ENCODE measurements at places on chromosomes 3 and 15.

- DNase-seq: no peak
These were observed 55.7 kb downstream of the GALK2 start for GRCh38 chr15:49225572-49226281.

GRCh38 chr3:97958396-97958795 is 13.8 kb downstream of the RIOX2 start:
- DNase-seq: no peak

DNA sequence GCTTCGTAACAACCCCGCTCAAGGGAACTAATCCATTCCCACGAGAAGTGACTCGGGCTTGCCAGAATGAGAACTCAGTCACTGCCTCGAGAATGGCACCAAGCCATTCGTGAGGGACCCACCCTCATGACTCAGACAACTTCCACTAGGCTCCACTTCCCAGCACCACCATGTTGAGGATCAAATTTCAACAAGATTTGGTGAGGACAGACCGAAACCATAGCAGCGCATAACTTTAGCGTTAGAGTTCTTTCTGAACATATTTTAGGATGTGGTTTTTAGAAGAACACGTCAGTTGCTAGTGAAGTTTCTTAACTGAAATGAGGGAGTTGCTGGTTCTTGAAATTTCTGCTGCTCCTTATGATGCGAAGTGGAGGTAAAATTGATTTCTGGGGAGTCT is 13.5 kb downstream of the PTPRG start:
- DNase-seq: no peak

GRCh38 chr15:52392008-52392687 is 96.5 kb upstream of the MYO5C start:
- DNase-seq: no peak

DNA sequence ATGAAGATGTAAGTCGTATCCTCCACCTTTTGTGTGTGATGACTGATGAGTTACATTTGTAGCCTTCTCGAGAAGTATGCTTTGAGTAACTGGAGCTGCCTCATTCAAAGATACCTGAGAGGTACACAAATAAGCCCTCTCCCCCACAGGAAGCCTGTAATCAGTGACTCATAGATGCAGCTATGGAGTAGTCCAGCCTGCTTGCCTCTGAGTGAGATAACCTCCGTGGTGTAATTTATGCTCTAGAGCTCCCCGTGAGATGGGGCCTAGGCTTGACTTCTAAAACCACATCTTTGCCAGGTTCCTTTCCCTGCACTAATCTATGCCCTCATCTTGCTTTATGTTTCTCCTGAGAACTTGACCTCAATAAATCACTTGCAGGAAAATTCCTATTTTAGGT is 291.7 kb downstream of the SUCLG2 start:
- DNase-seq: no peak

DNA sequence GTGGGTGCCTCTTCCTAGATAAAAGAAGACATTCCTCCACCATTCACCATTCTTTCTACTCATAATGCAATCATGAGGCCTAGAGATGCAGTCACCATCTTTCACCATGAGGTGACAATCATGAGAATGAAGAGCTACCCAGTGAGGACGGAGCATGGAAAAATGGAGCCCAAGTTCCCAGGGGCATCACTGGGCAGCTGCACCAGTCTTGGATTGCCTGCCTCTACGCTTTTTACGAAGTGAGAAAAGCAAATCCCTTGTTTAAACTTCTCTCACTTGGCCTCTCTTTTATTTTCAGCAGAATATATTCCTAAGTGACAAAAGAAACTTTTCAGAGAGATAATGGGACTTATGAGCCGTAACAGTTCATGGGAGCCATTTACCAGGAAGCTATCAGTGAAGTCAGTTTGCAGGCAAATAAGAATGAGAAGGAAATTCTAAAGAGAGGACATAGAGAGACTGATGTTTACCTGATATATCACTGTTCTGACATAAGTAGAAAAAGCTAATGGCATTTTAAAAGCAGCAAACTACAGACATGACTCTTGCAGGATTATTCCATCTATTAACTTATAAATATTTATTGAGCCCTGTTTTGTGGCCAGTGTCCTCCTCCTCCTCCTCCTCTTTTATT is 90.0 kb upstream of the CPNE4 start:
- no peak for DNase-seq

DNA sequence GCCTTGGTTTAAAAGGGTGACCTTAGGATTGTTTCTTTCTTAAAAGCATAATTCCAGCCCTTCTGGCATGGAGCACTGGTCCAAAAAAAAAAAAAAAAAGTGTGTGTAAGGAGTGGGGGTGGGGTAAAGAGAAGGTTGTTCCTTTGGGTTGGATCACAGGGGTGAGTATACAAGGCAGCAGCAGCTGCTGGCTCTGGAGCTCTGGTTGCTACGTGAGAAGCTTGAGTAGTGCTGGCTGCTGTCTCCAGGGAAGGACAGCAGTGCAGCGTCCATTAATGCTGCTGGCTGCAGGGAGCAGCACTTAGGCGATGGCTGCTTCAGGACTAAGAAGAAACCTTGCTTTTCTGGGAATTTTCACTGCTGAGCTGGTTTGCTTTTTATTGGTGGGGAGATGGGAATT is 2.3 kb downstream of the SETD5 start:
- peak; percentile 53 for DNase-seq

GRCh38 chr3:12893852-12894251 is 52.5 kb upstream of the RPL32 start:
- no peak for DNase-seq

DNA sequence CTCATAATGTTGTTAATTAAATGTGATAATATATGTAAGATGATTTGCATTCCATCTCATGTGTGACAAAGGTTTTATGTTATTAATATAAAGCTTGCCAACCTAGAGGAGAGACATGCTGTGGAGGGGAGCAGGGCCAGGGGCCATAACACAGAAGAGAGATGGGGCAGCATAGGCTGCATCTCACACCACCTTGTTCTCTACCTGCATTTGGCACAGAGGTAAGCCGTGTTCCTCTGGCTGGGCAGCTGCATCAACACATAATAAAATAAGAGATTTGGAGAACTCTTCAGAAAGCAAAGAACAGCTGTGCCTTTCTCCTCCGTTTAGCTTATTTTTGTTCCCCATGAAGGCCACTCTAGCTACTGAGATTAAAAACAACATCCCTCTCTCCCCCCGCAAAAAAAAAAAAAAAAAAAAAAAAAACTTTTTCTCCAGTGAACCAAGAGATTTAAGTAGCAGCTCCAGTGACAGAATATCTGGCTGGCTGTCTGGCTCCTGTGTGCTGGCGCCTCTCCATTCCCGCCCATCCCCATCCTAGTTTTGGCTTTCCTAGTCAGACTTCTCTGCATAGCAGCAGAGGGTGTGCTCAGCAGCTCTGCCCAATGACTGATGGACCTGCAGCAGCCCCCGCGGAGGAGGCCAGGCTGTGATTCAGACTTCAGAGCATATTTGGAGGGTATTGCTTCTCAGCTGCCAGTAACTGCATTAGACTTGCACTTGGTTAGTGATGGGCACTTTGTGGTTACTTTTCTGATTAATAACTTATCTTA is 52.2 kb upstream of the STXBP5L start:
- peak; percentile 29 for DNase-seq

DNA sequence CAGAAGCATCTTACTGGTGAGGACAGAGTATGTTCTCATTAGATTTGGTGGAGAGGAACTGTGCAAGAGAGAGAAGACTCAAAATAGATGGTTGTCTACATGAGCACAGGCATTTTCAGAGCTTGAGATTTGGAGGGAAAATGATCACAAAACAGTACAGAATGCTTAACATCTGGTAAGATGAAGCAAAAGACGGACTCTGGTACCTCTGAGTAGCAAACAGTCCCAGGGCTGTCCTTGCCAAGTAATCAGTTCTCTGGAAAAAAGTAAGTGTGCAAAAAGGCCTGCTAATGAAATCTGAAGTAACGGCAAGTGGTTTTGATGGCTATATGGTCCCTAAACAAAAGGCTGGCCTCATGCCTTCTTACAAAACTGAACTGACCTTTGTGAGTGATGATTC is 414.2 kb downstream of the CNTN4 start:
- no peak for DNase-seq

GRCh38 chr15:60340207-60340921 is 57.4 kb downstream of the ANXA2 start:
- DNase-seq: no peak

- no peak for DNase-seq
These were observed 77.4 kb downstream of the SLTM start for GRCh38 chr15:58856086-58856485.

DNA sequence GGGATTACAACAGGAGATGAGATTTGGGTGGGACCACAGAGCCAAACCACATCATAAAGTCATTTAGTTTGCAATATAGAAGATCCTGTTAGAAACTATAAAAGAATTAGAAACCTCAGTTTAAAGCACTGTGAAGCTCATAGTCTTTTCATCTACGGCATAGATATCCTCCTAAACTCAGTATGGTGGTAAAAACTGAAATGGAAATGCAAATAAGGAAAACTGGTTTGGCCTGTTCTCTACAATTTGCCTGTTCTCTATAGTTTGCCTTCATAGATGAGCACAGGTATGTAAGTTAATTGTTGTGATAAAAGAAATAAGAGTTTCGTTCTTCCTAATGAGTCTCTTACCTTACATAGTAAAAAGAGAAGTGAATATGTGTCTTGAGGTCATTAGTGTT is 331.6 kb upstream of the ARL6 start:
- no peak for DNase-seq

- DNase-seq: no peak
These were observed 18.2 kb upstream of the PRR23E start for GRCh38 chr3:127174715-127175140.

DNA sequence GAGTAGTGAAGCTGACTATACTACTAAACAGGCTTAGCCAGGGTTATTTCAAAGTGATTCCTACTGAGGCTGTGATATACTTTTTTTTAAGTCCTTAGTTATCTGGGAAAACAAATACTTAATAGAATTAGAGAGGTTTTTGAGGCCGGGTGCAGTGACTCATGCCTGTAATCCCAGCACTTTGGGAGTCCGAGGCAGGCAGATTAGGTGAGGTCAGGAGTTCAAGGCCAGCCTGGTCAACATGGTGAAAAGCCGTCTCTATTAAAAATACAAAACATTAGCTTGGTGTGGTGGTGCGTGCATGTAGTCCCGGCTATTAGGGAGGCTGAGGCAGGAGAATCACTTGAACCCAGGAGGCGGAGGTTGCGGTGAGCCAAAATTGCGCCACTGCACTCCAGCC is 34.2 kb downstream of the PRTG start:
- DNase-seq: no peak

DNA sequence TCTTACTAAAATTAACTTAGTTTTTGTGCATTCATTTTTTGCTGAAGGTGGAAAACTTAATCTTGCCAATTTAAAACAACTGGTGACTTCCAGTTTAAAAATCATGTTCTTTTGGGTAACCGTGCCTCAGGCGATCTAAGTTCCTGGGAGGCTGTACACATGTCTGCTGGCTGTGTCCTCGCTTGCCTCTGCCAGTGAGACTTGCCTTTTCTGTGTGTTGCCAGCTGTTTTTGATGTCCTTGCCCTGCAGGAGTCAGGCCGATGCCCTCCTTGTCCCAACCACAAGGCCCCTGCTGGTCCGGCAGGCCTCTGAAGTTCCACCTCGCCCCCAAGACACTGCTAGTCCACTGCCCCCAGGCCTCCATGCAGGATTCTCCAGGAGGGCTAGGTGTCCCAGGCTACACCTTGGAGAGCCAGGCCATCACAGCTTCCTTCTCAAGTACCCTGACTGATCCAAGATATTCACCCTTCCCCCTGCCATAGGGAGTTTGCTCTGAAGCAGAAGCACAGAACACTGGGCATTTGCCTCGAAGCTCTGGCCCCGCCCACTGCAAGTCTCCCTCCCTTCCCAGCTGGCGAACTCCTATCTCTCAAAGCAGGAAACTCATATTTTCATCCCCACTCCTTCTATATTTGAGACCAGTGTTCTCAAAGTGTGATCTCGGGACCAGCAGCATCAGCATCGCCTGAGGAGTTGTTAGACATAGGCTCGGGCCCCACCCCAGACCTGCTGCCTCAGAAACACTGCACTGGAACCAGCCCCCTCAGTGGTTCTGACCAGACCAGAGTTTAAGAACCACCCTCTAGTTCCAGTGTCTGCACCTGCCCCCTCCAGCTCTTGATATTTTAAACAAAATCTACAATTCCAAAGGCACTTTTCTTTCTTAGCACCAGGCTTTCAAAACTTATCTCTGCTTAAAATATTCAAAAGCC is 185.8 kb upstream of the UBE2E1 start:
- no peak for DNase-seq

GRCh38 chr3:53998980-53999379 is 107.3 kb upstream of the SELENOK start:
- DNase-seq: no peak

GRCh38 chr15:90660195-90660998 is 56.7 kb upstream of the BLM start:
- peak; percentile 50 for DNase-seq

DNA sequence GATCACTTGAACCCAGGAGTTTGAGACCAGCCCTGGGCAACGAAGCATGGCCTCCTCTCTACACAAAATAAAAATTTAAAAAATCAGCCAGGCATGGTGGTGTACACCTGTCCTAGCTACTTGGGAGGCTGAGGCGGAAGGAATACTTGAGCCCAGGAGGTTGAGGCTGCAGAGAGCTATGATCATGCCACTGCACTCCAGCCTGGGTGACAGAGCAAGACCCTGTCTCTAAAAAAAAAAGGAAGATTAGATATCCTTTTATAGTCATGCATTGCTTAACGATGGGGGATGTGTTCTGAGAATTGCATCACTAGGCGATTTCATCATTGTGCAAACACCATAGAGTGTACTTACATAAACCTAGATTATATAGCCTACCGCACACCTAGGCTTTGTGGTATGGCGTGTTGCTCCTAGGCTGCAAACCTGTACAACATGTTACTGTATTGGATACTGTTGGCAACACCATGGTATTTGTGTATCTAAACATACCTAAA is 12.6 kb downstream of the ALAS1 start:
- no peak for DNase-seq

DNA sequence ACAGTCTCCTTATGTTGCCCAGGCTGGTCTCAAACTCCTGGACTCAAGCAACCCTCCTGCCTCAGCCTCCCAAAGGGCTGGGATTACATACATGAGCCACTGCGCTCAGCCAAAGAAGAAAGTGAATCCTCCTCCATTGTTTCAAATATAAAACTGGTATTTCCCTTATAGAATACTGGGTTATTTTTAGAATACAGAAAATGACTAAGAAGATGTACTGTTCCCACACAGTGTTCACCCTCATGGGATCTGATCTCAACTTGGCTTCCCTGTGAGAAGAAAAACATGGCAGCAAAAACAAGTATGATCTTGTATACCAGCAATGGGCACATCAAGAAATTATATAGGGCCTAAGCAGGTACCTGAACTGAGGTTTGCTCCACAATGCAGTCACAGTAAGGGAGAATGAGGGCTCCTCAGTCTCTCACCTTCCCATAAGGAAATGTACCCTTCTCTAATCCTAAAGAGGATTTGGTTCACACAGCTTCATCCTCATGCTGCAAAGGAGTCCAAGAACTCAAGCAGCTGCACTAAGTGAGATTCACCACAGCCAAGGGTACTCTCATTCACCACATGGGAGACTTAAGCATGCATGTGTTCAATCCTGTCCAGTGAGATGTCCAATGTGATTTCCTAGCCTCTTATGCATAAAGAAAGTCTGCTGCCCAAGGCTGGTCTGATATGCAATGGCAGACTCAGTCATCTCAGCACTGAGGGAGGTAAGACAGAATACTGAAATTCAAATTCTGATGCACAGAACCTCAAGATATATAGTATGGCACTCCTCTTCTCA is 25.8 kb downstream of the USP4 start:
- DNase-seq: no peak
